ENCODE measurements at places on chromosomes 4 and X.

GRCh38 chr4:169984745-169985144, 41.5 kb downstream of the MFAP3L start:
- no peak for DNase-seq

GRCh38 chr4:43457866-43458265, 565.4 kb downstream of the GRXCR1 start:
- no peak for DNase-seq

DNA sequence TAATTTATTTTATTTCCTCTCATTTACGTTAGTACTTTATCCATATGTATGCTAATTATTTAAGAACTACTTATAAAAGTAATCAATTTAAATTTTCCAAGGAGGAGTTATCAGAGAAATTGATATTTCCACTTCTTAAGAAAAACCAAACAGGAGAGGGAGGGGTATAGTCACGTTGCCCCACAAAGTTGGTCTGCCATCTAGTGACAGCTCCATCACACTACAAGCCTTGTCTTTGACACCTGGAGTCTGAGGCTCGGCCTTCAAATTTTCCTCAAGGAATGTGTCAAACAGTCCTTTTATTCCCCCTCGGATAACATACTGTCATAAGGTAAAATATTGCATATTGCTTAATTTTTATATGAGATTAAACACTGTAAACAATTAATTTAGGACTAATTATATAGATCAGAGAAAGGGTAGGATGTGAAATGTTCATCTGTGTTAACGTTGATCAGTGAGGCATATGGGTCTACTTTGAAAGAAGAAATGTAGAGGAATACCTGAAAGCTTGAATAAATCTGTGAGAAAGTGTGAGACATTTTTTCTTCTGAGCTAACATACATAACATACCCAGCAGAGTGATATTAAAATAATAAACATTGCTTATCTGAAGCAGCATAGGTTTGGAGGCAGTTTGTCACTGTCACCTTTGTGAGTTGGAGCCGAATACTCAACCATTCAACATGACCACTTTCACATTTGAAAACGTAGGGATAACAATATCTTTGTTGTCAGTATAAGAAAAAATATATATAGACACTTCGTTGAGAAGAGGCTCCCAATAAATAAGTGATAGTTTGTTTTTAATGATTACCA, 114.4 kb downstream of the GLRA3 start:
- no peak for DNase-seq

DNA sequence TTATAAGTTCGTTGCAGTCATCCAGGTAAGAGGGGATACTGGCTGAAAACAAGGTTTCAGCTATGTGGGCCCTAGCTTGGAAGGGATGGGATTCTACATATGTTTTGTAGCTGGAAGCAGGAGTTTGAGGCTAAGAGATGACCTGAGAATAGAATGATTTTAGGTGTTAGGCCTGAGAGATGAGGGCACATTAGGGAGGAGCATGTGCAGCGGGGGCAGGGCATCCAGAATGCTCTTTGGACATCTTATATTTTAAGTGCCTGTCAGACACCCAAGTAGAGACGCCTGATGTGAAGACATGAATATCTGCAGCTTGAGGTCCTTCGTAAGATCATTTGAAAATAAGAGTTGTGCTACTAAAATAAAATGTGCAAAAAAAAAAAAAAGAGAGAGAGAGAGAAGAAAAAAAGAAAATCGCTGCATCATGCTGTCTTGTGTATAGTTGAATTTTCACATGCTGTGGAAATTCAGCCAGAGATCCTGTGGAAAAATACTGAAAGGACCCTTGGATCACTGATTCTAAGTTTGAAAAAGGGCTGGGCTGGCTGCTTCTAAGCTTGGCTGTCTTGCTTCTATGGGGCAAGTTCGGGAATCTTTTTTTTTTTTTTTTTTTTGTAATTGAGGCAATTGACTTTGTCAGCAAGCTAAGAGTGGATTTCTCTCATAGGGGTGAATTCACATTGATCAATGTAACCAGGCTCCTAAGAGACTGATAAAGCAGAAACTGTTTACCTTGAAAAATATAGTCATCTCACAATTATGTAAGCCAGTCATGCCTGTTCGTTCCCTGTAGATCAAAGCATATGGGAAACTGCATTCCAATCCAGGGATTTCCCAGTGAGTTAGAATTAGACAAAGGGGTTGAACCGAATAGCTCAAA, 341.0 kb upstream of the GATB start:
- DNase-seq, result no peak

- no peak for DNase-seq
These were observed 1.2 kb downstream of the NLGN4X start for GRCh38 chrX:6227453-6227835.

- no peak for DNase-seq
These were observed 74.2 kb downstream of the RTL9 start for GRCh38 chrX:110432906-110433215.

GRCh38 chrX:68686097-68686977, 38.9 kb downstream of the STARD8 start:
- no peak for DNase-seq

GRCh38 chrX:3653111-3653510, 60.3 kb downstream of the PRKX start:
- no peak for DNase-seq

GRCh38 chr4:88858752-88859151, 161.1 kb upstream of the NAP1L5 start:
- DNase-seq, result no peak

- no peak for DNase-seq
These were observed 9.7 kb upstream of the TREX2 start for GRCh38 chrX:153455571-153455970.

DNA sequence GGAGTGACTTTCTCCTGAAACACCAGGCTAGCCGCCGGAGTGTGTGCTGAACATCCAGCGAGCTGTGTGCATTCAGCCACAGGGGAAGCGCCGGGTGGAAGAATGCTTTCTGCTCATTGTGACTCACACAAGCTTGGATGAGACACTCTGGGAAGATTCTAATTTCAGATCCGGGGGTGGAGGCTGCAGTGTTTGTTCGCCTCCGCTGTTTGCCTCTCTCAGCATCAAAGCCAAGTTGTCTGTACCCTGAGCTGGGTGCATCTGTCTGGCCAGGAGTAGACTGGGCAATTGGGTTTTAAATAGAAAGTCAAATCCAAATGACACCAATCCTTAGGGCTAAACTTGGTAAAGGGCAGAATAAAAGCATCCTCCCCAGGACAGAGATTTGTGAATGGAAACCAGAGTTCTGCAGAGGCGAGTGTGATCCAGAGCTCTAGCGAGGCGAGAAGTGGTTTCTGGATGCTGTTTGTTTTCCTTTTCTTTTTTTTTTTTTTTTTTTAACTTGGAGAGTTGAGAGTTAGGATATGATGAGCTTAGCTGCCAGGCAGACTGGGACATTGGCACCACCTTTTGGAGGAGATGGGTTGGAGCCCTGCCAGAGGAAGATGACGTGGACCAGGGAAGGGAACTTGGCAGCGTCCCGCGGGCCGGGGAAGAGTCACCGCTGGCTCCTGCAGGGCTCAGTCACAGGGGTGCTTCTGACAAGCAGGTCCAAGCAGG, 196.0 kb upstream of the PSAPL1 start:
- no peak for DNase-seq

GRCh38 chr4:87916626-87917025, 58.9 kb upstream of the SPP1 start:
- DNase-seq, result no peak

DNA sequence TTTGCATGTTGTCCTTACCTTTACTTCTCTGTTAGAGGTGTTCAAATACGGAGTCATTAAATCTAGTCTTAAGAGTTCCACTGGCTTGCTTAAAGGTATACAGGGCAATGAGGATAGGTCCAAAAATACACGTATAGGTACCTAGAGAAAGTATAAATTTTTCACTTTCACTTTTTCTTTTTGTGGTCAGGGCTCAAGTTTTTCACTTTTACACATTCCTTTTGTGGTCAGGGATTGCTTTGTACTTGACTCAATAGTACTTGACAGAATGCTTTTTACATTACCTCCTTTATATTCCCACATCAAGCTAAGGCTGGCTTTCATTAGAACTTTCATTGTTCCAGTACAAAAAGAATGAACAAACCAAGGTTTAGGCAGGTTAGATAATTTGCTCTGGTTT, 21.7 kb downstream of the TMEM184C start:
- DNase-seq, result no peak

GRCh38 chr4:37573566-37573965, 112.6 kb downstream of the RELL1 start:
- DNase-seq, result no peak

GRCh38 chr4:40182001-40182400, 14.8 kb upstream of the RHOH start:
- DNase-seq, result no peak

- DNase-seq, result no peak
These were observed 88.6 kb upstream of the DHRSX start for GRCh38 chrX:2589186-2590020.

DNA sequence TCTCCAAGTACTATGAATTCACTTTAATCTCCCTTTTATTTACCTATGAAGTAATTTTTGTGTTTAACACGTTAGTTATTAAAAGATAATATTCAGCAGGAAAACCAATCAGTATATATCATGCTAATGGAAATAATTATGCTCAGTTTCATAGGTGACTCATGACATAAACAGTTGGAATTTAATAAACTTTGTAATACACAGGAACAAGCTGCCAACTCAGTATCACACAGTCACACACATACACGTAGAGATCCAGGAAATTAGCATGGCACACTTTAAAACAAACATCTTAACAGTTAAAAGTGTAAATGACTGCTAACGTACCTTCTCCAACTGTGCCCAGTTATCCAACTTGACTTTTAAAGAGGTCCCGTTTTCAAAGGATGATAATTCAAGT, 2.3 kb downstream of the SPATA4 start:
- DNase-seq, result no peak

DNA sequence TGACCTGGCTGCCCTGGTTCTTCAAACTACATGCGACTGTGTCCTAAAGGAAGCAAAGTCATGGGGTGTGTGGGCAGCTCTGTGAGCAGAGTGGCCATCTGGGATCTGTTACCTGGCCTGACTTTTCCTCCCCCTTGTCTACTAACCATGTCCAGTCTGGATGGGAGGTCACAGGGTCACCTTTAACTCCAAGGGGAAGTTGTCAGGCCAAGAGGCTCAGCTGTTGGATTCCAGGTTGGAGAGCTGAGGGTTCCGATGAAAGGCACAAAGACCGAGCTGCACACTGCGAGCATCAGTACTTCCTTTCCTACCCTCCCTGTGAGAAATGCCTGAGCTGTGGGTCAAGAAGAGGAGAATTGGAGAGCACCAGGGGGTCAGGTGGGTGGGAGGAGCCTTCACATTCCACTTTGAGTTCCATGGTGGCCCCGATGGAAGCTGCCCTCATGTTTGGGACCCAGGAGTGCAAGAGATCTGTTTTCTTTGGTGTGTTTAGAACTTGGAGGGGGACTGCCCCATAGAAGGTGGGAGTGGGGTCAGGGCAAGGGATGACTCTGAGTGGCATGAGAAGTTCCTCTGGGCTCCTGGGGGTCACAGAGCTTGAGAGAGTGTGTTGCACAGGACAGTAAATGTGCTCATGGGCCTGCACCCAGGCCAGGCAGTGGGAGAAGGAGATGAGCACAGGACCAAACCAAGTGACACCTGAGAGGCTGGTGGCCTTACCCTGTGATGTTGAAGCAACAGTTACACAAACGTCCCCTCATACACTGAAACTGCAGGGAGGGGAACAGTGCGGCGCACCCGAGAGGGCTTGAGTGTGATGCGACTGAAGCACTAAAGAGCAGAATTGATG, 36.2 kb downstream of the RGS12 start:
- no peak for DNase-seq

GRCh38 chr4:10086506-10087120, 30.0 kb downstream of the WDR1 start:
- DNase-seq, result no peak

DNA sequence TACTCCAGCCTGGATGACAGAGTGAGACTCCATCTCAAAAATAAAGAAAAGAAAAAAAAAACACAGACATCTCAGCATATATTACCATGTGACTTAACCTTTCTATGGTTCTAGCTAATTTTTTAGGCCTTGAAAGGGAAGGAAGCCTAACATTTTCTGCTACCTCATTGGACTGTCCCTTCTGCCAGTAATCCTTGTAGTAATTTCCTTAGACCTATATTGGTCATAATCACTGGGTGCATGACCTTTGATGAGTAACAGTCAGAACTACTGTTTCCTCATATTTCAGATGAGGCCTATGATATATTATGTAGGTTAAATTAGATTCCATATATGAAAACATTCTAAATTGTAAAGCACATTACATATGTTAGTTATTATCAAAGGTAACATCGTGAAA, 9.6 kb downstream of the XIAP start:
- DNase-seq, result no peak

DNA sequence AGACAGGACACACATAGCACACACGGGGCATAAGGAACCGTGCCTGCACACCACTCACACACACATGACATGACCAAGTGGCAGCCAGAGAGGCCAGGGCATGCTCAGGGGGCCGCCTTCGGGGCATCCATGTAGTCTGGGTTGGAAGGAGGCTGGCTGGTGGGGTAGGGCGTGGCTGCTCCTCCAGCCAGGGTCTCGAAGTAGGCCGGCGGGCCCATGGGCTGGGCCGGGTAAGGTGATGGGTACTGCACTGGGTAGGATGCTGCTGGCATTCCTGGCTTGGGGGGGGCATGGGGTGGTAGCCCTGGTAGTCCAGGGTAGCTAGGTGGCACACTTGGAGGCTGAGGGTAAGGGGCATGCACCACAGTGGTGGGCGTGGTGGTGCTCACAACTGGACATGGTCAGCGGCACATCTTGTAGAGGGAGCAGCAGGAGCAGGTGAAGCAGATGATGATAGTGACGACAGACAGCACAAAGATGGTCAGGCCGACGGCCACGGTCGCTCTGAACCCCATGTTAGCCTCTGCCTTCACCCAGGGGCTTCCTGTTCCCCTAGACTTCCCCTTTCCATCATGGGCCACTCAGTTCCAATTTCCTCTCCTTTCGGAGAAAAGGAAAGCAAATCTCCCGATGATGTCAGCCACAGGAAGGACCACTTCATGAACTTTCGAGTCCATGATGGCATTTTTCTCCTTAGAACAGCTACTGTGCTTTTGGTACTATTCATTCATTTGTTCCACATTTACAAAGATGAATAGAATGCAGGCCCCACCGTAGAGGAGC, 10.9 kb upstream of the DDX3X start:
- no peak for DNase-seq

DNA sequence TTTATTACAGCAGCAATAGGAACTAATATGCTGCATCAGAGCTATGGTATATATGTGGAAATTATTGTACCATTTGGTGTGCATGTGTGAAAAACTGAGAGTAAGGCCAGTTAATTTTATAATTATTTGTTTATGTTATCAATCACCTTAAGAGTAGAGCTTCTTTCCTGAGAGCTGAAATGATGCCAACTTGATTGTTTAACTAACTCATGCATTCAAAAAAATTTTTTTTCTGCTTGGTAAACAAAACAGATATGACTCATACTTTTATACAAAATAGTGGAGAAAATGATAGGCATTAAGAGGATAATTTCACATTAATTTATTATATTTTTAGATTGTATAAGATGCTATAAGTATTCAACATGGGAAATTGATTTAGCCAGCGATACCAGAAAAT, 622.7 kb downstream of the RAPGEF2 start:
- no peak for DNase-seq

GRCh38 chr4:170627418-170627817, 537.7 kb upstream of the AADAT start:
- DNase-seq, result no peak
